Esophagus muscularis mucosa (tissue), 4 donors: ENCODE measurements at places on chromosomes 3 and 15. TPM values are rescaled to one million over a fixed set of nuclear protein-coding genes. Genes with fewer than 3 reads are reported as not detected.

GRCh38 chr3:161576714-161577510, 80.3 kb downstream of the OTOL1 start:
- H3K4me3 ChIP-seq, result no peak overlapping the region
- H3K4me1 ChIP-seq, result no peaks in the 10 kb centered on the region
- H3K27ac ChIP-seq, result no peak overlapping the region
- H3K36me3 ChIP-seq, result no peaks in the 10 kb centered on the region

GRCh38 chr15:80998251-80998650, 2.5 kb upstream of the TLNRD1 start:
- peaks cover 28% of the 10 kb centered on the region for H3K4me1 ChIP-seq
- H3K4me3 ChIP-seq, result no peak overlapping the region
- peaks cover 8% of the 10 kb centered on the region for H3K36me3 ChIP-seq
- no peaks in the 10 kb centered on the region for H3K27me3 ChIP-seq

GRCh38 chr3:16147220-16147994, 27.1 kb upstream of the GALNT15 start:
- no peak overlapping the region for H3K4me3 ChIP-seq
- no peaks in the 10 kb centered on the region for H3K27me3 ChIP-seq
- peaks cover 36% of the 10 kb centered on the region for H3K4me1 ChIP-seq
- peak; percentile 31 for DNase-seq
- H3K36me3 ChIP-seq, result no peaks in the 10 kb centered on the region

DNA sequence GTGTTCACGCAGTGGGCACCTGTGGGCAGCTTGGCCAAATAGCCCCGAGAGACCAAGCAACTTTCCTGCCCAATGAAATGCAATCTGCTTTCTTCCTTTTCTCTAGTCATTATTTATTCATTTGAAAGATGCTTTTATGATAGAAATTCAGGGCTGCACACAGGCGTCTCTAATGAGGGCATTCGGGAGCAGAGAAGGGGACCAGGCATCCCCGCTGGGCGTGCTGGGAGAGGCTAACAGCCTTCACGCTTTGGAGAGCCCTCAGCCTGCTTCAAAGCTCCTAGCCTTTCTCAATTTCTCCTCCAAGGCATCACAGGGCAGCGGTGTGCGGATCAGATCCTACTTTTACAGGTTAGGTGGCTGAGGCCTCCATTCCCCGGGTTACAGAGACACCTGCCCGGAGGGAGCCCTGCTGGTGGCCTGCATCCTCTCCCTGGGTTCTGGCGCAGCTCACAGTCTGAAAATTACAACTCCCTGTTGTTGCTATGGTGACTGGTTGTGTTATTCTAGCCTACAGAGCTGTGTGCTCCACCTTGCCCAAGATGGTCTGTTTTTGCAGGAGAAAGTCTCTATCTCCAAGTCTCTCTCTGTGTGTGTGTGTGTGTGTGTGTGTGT, 21.8 kb upstream of the KLF13 start:
- H3K27me3 ChIP-seq, result no peaks in the 10 kb centered on the region
- H3K27ac ChIP-seq, result no peak overlapping the region
- DNase-seq, result peak; percentile 78
- H3K4me1 ChIP-seq, result peaks cover 47% of the 10 kb centered on the region
- no peaks in the 10 kb centered on the region for H3K36me3 ChIP-seq

DNA sequence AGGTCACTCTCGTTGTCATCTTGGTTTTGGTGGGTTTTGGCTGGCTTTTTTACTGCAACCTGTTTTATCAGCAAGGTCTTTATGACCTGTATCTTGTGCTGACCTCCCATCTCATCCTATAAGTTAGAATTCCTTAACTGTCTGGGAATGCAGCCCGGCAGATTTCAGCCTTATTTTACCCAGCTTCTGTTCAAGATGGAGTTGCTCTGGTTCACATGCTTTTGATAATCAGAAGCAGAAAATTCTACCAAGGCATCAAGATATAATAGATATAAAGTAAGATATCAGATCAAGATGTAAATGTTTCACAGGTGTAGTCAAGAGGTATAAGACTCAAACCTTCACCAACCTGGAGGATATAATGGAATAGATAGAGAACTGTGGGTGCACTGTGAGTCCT, 16.0 kb downstream of the GPR176 start:
- H3K27me3 ChIP-seq, result no peaks in the 10 kb centered on the region
- H3K36me3 ChIP-seq, result no peaks in the 10 kb centered on the region
- no peaks in the 10 kb centered on the region for H3K4me1 ChIP-seq

DNA sequence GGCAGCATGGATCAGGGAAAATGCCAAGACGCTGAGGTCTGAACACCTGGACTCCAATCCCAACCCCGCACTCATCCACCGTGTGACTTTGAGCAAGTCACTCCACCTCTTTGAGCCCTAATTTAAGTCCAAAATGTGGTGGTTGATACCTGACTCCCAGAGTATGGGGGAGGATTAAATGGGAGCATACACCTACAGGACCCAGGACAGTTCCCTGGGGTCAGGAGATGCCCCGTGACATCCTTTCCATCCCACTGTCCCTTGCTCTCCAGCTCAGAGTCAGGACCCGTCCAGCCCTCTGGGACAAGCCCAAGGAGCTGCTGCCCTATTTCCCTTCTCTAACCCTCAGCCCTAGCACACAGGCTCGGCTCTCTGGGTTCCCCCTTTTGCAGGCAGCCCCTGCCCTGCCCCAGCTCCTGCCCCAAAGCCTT, 276.4 kb downstream of the XXYLT1 start:
- no peaks in the 10 kb centered on the region for H3K36me3 ChIP-seq
- no peak overlapping the region for H3K27ac ChIP-seq
- peaks cover 7% of the 10 kb centered on the region for H3K27me3 ChIP-seq
- no peak overlapping the region for H3K4me3 ChIP-seq

DNA sequence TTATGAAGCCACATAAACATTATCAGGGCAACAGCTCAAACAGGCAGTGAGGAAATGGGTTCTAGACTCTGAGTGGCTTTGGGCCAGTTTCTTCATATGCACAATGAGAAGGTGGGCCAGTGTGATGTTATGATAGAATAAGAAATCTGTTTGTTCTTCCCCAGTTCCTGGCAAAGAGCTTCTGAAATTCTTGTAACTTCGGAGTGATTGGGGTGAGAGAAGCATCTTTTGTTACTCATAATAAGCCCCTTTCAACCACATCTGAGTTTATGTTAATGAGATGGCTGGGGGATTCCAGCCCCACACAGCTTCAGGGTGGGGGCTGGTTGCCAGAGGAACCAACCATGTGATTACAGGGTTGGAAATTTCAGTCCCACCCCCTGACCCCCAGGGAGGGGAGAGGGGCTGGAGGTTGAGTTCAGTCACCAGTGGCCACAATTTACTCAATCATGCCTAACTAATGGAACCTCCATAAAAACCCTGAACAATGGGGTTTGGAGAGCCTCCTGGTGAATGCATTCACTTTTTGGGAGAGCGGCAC, 57.0 kb upstream of the FRMD4B start:
- no peaks in the 10 kb centered on the region for H3K36me3 ChIP-seq
- no peak overlapping the region for H3K27ac ChIP-seq
- H3K4me1 ChIP-seq, result peaks cover 24% of the 10 kb centered on the region
- H3K4me3 ChIP-seq, result no peak overlapping the region
- no peak for DNase-seq

GRCh38 chr3:177515786-177516157, 318.5 kb upstream of the TBL1XR1 start:
- no peak for DNase-seq
- H3K36me3 ChIP-seq, result no peaks in the 10 kb centered on the region
- H3K4me1 ChIP-seq, result peaks cover 43% of the 10 kb centered on the region
- no peak overlapping the region for H3K4me3 ChIP-seq

- H3K27me3 ChIP-seq, result no peaks in the 10 kb centered on the region
- no peaks in the 10 kb centered on the region for H3K36me3 ChIP-seq
- no peaks in the 10 kb centered on the region for H3K4me1 ChIP-seq
Measured at GRCh38 chr3:59782664-59783063, 732.8 kb upstream of the CFAP20DC start.

DNA sequence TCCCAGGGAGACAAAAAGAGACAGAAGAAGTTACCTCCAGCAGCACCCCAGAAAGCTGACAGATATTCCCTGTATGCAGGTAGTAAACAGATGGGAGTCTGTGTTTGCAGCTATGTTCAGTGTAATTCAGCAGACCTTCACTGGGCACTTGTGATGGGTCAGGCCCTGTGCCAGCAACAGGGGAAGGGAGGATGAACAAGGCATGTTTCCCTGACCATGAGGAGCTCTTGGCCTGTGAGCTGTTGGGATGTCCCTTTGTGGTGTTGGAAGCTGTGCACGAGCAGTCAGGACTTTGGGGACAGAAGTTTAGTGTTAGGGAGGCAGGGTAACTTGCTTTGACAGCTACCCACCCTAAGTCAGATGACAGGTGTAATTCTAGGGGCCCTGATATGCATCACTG, 106.0 kb upstream of the TRIM42 start:
- H3K36me3 ChIP-seq, result no peaks in the 10 kb centered on the region
- H3K27me3 ChIP-seq, result no peaks in the 10 kb centered on the region
- H3K4me3 ChIP-seq, result no peak overlapping the region
- peaks cover 3% of the 10 kb centered on the region for H3K4me1 ChIP-seq
- no peak for DNase-seq

DNA sequence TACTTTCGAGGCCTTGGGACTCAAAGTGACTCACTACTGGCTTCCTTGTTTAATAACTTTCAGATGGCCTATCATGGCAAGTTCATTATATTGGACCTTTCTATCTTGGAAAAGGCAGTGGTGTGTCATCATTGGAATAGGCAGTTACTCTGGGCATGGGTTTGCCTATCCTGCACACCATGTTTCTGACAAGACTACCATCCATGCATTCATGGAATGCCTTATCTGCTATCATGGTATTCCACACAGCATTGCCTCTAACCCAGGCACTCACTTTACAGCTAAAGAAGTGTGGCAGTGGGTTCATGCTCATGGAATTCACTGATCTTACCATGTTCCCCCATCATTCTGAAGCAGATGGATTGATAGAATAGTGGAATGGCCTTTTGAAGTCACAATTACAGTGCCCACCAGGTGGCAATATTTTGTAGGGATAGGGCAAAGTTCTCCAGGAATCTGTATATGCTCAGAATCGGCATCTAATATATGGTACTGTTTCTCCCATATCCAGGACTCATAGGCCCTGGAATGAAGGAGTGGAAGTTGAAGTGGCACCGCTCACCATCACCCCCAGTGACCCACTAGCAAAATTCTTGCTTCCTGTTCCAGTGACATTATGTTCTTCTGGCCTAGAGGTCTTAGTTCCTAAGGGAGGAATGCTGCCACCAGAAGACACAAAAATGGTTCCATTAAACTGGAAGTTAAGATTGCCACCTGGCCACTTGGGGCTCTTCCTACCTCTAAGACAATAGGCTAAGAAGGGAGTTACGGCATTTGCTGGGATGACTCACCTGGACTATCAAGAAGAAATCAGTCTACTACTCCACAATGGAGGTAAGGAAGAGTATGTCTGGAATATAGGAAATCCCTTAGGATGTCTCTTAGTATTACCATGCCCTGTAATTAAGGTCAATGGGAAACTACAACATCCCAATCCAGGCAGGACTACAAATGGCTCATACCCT, 1161.4 kb downstream of the SI start:
- H3K27ac ChIP-seq, result no peak overlapping the region
- H3K27me3 ChIP-seq, result no peaks in the 10 kb centered on the region
- no peak overlapping the region for H3K4me3 ChIP-seq
- no peaks in the 10 kb centered on the region for H3K36me3 ChIP-seq

DNA sequence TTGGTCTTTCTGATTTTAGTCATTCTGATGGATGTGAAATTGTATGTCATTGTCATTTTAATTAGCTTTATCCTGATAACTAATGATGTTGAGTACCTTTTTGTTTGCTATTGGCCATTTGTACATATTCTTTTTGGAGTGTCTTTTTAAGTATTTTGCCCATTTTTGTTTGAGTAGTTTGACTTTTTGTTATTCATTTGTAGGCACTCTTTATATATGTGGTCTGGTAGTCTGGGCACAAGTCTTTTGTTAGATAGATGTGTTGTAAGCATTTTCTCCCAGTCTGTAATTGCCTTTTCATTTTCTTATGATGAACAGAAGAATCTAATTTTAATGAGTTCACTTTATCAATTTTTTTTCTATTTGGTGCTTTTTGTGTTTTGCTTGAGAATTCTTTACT, 14.6 kb downstream of the GPR160 start:
- H3K36me3 ChIP-seq, result no peaks in the 10 kb centered on the region
- no peaks in the 10 kb centered on the region for H3K27me3 ChIP-seq
- no peak for DNase-seq

- no peaks in the 10 kb centered on the region for H3K27me3 ChIP-seq
- H3K4me1 ChIP-seq, result no peaks in the 10 kb centered on the region
- no peak for DNase-seq
Measured at GRCh38 chr15:91807122-91807521, 46.4 kb upstream of the SLCO3A1 start.

- no peaks in the 10 kb centered on the region for H3K36me3 ChIP-seq
- no peak for DNase-seq
- peaks cover 73% of the 10 kb centered on the region for H3K4me1 ChIP-seq
- H3K4me3 ChIP-seq, result peak overlapping the region; percentile 38
- H3K27me3 ChIP-seq, result no peaks in the 10 kb centered on the region
Measured at GRCh38 chr3:152204218-152204617, 64.5 kb upstream of the MBNL1 start.

GRCh38 chr3:186070996-186071395, 37.9 kb downstream of the ETV5 start:
- H3K36me3 ChIP-seq, result no peaks in the 10 kb centered on the region
- no peak overlapping the region for H3K4me3 ChIP-seq
- no peaks in the 10 kb centered on the region for H3K27me3 ChIP-seq
- no peak overlapping the region for H3K27ac ChIP-seq
- no peaks in the 10 kb centered on the region for H3K4me1 ChIP-seq

DNA sequence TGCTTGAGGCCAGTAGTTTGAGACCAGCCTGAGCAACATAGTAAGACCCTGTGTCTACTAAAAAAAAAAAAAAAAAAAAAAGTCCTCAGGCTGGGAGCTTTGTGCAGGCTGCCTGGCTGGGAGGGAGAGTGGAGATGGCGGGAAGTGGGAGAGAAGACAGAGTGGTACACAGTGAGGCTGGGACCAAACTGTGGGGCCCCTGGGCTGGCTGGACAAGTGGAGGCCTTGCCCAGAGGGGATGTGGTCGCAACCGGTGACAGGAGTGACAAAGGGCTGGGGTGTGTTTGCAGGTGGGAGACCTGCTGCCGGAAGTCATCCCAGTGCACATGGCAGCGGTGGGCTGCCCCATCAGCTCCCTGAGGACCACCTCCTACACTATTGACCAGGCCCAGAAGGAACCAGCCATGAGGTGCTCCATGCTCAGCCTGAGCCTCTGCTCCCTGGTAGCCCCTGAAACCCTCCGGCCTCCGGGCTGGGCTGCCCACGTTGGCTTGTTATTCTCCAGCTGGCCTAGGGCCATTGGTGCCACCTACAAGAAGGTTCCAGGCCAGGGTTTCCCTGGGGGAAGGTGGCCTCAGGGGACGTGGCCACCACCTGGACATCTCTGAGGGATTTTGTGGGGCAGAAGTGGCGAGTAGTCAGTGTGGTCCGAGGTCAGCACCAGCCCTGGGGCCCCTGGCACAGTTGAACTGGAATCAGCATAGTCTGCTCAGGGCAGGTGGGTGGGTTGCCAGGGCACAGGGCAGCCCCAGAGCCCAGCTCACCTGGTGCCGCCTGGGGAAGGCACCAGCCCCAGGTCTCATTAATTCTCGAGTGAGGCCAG, 22.7 kb downstream of the ACAA1 start:
- no peaks in the 10 kb centered on the region for H3K27me3 ChIP-seq
- no peak overlapping the region for H3K4me3 ChIP-seq
- no peaks in the 10 kb centered on the region for H3K36me3 ChIP-seq
- DNase-seq, result no peak

Gene DAZL
- total RNA-seq, result not detected

Gene HMCES
- 24.5 TPM for total RNA-seq

Gene LINGO1
- 0.83 TPM for total RNA-seq

Gene TUSC7
- not detected for total RNA-seq

Gene CHRD
- total RNA-seq, result 17.6 TPM

Gene CLPX
- 38.4 TPM for total RNA-seq

Gene FAM43A
- 24.5 TPM for total RNA-seq

Gene RBP2
- total RNA-seq, result not detected

Gene TGM5
- under 0.01 TPM for total RNA-seq
